ENCODE measurements at places on chromosomes 3 and 15.
A peak's percentile ranks its signal among the peaks of the same experiment; 100 is the strongest.

DNA sequence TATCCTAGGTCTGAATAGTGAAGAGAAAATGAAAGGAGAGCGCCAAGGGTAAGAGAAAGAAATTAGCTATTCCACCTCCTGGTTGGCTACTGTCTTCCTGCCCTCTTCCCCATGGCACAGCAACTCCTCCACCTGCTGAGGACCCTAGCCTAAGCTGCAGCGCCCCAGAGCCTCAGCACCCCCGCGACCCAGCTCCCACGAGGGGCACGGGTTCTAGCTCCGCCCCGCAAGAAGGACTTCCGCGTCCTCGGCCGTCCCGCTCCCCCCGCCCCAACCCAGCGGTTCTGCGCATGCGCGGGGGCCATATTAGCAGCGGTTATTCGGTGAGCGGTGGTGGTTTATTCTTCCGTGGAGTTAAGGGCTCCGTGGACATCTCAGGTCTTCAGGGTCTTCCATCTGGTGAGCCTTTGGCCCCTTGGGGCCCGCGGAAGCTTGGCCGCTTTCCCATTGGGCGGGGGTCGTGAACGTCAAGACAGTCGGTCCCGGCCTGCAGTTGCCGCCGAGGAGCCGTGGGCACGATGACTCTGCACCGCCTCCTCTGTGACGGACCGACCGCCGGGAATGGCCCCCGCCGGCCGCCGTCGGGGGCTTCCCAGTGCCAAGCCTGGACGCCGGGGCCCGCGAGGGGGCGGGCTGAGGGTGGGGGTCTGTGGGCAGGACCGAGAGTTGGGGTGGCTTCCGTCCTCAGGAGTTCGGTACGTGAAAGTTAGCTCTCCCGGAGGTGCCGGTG is at the start of gene PSMA4:
TSS of gene PSMA4 (plus strand) at position 304 of the 730 bp plus-strand sequence. CDS start 1,484 bp downstream, outside the sequence.
- peak; percentile 94 for DNase-seq

GRCh38 chr3:185029086-185029485 is 123.8 kb downstream of the C3orf70 start:
- no peak for DNase-seq

GRCh38 chr15:44804298-44805046 is 68.1 kb downstream of the TRIM69 start:
- no peak for DNase-seq

GRCh38 chr3:141356046-141356445 is 12.3 kb upstream of the ZBTB38 start:
- DNase-seq = no peak

- no peak for DNase-seq
Measured at GRCh38 chr3:149330609-149331331, 2.7 kb downstream of the TM4SF18 start.

DNA sequence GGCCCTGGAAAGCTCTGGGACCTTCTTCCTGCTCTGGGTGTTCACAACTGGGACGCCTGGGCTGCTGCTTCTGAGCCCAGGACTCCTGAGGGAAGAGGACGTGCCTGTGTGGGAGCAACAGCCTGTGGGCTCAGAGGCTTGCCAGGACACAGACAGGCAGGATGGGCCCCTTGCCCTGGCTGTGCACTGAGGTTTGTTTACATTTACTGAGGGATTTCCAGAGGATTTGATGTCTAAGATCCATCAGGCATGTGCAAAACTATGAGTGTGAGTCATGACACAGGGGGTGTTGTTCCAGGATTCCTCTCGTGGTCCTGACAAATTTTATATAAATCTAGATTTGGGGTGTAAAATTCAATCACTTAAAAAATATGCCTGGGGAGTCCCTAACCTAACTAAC is 10.6 kb downstream of the CCR9 start:
- no peak for DNase-seq
